Hypothalamus (tissue), 51 donors: ENCODE measurements at places on chromosomes 16 and 17.

DNA sequence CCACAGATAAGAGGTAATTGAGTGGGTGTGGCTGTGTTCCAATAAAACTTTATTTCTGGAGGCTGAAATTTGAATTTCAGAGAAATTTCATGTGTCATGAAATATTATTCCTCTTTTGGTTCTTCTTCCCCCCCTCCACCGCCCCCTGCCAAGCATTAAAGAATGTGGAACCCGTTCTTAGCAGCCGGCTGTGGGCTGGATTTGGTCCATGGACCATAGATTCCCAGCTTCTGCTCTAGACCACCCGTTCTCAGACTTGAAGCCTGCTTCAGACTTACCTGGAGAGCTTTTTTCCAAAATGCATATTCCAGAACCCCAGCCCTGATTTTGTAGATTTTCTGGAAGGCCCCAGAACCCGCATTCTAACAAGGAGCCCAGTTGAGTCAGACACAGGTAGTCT is 15.1 kb upstream of the LASP1NB start:
- no peak for DNase-seq

- DNase-seq: no peak
Measured at GRCh38 chr17:63173903-63174302, 207.9 kb downstream of the TANC2 start.

DNA sequence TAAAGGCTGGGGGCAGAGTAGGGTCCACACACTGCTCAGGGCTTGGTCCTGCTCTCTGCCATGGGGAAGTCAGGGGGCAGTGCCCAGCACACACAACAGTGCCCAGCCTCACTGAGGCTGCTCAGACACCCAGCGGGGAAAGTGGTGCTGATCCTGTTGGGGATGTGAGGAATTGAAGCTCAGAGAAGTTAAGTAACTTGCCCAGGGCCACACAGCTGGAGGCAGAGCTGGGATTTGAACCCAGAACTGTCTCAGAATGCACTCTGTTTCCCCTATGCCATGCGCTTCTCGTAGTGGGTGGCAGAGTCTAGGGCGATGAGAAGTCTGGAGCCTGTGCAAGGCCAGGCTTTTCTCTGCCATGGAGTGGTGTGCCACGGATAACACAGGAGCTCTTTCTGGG is 59.3 kb downstream of the SDK2 start:
- DNase-seq: no peak

DNA sequence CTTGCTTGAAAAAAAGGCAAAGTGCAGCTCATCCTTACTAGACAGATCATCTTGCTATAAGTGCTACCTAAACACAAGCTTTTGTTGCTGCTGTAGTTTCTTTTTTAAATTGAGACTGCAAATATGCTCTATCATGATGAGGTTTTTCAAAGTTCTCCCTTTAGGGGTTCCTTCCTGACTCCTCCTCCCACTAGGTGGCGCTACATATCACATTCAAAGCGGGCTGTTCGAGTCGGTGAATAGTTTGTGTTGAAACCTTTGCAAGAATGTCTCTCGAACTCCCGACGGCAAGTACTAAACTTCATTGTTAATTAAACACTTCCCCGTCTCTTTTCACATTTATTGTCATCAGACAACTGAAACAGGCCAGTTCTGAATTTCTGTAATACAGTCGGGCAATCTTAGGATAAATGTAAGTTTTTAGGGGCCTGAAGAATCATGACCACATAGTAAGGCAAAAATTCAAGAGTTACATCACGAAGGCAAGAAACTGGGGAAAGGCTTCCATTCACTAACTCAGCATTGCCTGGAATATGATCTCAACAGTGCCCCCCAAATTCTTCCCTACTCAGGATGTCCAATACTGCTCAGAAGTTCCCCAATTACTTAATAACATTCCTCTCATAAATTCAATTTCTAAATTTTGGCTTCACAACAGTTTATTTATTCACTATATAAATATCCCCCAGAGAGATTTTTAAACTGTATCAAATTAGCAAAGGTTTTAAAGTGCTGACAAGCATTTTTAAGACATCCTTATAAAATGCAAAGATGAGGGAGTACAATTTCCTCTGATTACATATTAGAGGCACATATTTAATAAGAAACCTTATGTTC is 6.7 kb downstream of the HS3ST3A1 start:
- DNase-seq: peak; percentile 11

DNA sequence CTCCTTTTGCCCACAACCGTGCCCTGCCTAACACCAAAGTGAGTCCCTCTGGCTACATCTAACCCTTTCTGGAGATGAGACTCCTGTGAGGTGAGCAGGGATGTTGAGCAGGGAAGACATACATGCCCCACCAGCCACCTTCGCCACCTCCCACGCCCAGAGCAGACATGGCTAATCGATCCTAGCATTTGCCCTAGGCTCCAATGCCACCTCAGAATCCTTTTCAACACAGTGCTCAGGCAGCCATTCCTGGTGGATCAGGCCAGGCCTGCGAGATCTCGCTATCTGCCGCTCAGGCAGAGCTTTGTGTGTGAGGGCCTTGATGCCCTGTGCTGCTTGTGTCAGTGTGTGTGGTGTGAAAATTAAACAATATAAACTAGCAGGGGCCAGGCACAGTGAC is 21.0 kb downstream of the SCGB1C2 start:
- no peak for DNase-seq

DNA sequence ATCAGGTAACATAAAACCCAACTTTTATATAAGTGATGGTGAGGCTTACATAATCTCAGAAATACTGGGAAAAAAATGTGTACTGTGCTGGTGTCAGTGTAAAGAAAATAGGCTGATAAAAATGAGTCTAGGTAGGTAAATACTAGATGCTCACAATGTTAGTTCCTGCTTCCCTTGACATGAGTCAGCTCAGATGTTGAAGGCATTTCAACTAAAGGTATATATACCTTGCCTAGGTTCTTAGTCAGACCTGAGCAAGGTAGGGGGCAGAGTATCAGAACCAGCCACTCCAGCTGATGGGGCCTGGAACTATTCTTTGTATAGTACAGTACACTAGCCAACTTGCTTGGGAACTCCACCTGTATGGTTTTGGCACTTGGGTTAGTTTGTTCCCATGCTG is 51.0 kb upstream of the CA10 start:
- no peak for DNase-seq

GRCh38 chr16:75580-76501 is 2.2 kb upstream of the MPG start:
- DNase-seq: no peak

GRCh38 chr17:55632893-55633292 is 89.8 kb downstream of the TMEM100 start:
- no peak for DNase-seq

GRCh38 chr16:30377050-30377811 is 2.6 kb downstream of the MYL11 start:
- no peak for DNase-seq

DNA sequence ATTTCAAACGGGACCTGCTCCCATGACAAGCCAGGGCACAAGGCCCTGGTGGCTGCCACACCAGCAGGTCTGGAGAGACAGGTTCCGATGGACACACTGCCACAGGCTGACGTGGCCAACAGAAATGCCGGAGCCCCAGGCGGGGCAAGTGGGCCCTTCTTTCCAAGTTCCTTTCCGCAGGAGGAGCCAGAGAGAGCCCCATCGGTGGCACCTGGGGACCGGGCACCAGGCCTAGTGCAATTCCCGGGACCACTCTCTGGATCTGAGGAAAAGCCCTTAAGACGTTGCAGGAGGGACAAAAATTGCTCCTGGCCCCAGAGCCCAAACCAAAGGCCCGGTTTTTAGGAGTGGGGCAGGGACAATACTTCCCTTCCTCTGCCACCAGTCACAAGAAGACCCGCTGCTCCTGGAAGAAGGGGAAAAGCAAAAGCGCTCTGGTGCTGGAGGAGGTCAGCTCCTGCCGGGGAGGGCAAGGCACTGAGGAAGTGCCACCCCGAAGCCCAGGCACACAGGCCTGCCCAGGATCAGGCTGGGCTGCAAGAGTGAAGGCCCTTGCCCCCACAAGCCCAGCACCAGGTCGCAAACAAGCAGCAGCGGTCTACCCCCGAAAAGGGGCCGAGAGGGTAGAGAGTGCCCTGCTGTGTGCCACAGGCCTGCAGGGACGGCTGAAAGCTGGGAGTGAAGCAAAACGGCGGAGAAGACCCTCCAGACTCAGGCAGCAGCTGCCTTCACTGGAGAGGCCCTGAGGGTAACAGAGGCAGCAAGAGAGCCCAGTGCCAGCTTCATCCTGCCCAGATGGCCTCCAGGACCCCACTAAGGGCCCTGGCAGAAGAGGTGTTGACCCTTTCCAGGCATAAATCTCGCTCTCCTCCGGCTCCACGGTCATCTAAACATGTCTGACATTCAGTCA is 29.1 kb downstream of the MAP1LC3B start:
- no peak for DNase-seq

DNA sequence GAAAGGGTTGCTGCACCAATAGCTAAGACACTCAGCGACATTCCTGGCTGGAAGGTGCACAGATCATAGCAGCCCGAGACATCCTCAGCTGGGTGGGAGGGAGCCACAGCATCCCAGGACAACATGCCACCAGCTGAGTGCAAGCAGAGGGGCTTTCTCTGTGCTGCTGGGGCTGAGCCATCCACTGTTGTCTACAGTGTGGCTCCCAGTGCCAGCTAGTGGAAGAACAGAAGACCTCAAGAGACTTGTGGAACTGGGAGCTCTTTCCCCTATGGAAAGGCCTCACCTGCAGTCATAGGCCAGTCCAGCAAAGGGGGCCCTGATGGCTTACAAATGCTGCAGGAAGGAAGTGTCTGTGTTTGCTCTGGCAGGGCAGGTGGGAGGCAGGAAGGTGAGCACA is 131.0 kb downstream of the C16orf78 start:
- no peak for DNase-seq

DNA sequence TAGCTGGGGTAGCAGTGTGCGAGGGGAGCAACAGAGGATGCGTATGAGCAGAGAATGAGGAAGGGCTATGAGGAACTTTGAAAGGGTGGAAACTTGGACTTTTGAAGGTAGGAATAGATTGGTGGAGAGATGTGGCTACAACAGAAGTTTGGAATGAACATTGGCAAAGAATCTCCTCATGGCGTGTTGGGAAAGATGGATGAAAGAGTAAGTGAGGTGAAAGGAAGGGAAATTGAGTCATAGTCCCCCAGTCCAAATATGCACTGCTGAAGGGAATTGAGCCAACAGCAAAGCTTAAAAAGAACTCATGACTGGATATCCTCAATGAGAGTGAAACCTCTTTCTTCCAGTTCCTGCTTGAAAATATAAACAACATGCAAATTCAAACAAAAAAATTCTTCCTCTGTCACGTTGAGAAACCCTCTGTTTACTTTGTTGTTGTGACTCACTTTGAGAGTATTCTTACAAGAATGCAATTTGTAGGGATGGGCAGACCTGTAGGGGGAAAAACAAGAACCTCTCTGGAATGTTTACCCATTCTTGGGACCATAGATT is 313.2 kb upstream of the KCNJ16 start:
- DNase-seq: no peak

DNA sequence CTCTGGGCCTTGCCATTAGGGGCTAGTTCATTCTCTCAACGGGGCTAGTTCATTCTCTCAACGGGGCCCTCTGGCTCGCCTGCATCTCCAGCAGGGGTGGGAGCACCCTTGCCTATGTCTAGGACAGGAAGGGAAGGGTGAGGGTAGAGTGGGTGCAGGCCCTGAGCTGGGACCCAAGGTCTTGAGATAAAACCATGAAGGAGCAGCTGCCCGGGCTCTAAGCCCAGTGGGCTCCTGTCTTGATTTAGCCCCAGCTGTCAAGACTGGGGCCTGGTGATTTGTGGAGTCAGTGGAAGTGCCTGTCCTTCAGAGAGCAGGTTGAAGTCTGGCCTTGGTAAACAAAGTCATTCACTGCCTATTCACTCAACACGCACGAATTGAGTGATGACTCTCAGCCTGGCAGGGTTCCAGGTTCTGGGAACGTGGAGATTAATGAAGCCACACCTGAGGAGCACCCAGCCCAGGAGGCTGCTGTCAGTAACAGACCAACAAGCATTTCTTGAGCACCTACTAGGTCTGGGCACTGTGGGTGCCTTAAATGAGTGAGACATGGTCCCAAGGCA is 35.4 kb downstream of the WNT3 start:
- no peak for DNase-seq

DNA sequence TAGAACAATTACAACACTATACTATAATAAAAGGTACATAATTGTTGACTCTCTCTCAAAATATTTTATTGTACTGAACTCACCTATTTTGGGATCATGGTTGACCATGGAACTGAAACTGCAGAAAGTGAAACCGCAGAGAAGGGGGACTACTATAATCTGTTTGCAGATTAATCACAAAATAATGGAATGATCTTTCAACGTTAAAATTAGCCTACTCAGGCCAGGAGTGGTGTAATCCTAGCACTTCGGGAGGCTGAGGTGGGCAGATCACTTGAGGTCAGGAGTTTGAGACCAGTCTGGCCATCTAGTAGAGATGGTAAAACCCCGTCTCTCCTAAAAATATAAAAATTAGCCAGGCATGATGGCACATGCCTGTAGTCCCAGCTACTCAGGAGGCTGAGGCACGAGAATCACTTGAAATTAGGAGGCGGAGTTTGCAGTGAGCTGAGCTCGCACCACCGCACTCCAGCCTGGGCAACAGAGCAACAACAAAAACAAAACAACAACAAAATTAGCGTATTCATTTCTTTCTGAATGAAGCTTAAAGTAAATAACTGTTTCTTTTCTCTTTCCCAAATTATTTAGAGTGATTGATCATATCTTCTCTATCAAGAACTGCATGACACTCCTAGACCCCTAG is 45.6 kb downstream of the IKZF3 start:
- DNase-seq: no peak

DNA sequence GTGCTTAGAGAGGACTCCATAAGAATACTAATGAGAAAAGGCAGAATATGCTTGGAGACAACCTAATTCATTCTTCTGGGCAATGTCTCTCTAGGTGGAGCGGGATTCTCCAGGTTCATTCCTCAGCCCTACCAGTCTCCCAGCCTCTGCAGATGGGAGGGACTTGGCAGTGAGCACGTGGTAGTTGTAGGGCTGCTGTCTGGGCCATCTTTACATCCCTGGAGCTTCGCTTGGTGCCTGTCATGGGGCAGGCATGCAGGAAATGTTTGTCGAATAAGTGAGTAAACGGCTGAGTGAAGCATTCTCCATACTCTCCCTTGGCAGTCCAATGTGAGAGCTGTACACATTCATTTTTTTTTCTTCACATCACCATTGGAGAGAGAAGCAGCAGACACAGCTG is 387.5 kb downstream of the UTP18 start:
- DNase-seq: no peak

DNA sequence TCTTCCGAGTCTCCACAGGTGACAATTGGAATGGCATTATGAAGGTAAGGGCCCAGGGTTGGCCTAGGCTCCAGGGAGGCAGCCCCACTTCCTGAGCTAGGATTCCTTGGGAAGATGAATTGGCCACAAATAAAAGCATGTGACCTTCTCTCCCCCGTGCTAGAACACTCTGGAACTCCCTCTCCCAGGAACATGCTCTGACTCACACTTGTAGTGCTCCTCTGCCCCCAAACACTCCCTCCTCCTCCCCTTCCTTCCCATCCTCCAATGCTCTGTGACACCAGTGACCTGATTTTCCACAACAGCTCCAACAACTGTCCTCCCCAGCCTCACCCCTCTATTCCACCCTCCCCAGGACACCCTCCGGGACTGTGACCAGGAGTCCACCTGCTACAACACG is 16.4 kb upstream of the ABCC3 start:
- DNase-seq: no peak
